ENCODE measurements at places on chromosomes 1 and 21. TPM values are rescaled to one million over a fixed set of nuclear protein-coding genes. Genes with fewer than 3 reads are reported as not detected.
A peak's percentile ranks its signal among the peaks of the same experiment; 100 is the strongest.

- no peak for DNase-seq
Observed at GRCh38 chr1:198113342-198113750, 43.5 kb upstream of the NEK7 start.

DNA sequence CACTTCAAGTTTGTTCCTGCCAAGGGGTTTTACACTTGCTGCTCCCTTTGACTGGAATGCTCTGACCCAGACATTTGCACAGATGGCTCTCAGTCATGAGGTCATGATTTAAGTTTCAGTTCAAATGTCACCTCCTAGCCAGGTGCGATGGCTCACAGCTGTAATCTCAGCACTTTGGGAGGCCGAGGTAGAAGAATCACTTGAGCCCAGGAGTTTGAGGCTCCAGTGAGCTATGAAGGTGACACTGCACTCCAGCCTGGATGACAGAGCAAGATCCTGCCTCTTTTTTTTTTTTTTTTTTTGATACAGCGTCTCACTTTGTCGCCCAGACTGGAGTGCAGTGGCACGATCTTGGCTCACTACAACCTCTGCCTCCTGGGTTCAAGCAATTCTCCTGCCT lies 4.5 kb upstream of the ZMYM4 start:
- DNase-seq, result no peak

- DNase-seq, result no peak
Observed at GRCh38 chr1:63603810-63604209, 10.6 kb downstream of the PGM1 start.

DNA sequence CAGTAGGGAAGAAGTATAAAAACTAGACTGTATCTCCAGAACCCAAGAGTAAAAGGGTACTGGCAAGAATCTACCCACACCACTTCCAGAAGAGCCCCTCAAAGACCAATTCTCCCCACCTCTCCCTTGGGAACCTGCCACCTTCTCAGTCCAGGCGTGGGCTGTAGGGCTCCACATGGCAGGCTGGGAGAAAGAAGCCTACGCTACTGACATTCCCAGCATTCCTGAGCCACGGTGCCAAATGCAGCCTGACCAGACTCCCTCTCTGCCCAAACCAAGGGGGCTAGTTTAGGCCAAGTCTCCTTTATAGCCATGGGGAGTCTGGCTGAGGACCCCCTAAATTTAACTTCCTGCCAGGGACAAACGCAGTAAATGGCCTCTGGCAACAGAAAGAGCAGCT lies 2.0 kb downstream of the UBE2Q1 start:
- no peak for DNase-seq

DNA sequence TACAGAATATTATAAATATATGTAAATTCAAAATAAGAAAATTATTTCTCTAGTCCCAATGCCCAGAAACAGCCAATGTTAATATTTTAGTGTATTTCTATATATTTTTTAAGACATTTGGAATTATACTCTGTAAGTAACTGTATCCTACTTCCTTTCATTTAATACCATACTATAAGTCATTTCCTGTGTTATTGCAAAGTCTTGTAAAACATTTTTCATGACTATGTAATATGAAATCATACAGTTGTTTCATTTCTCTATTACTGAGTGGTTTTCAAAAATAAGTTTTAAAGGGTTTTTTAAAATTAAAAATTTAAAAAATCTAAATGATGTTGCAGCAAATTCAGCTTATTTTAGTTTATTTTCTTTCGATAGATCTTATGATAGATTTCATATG lies 2.0 kb downstream of the RNASEL start:
- no peak for DNase-seq

DNA sequence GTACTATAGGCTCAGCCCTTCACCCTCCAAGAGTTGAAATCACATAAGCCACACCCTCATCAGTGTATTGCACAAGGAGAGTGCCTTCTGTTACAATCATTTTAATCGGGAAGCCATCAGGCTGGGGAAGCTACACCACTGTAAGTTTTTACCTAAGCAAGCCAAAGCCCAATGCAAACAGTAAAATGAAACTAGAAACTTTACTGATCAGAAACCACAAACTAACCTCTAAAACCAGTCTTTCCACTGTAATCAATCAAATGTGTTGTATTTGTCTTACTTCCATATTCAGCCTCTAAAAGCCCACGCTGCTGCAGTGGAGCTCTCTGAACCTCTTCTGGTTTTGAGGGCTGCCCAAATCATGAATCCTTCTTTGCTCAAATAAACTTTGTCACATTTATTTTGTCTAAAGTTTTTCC lies 26.2 kb downstream of the CAPN8 start:
- DNase-seq, result peak; percentile 19

GRCh38 chr1:239872626-239873025 lies 219.1 kb upstream of the FMN2 start:
- DNase-seq, result no peak

DNA sequence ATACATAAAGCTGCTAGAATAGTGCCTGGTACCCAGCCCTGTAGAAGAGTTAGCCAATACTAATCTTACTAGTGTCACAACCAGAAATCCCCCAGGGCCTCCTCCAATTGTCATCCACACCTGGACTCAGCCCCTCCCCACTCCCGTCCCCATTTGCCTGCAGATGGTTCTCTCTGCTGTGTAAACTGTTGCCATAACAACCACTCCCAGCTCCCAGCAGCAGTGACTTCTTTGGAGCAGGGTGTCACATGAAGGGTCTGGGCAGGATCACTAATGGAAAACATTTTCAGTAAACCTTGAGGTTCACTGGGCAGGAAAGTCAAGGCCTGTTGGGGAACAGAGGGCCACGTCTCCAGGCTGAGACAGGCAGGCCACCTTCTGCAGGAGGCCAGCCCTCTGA lies 126.0 kb upstream of the IPO9 start:
- DNase-seq, result no peak

DNA sequence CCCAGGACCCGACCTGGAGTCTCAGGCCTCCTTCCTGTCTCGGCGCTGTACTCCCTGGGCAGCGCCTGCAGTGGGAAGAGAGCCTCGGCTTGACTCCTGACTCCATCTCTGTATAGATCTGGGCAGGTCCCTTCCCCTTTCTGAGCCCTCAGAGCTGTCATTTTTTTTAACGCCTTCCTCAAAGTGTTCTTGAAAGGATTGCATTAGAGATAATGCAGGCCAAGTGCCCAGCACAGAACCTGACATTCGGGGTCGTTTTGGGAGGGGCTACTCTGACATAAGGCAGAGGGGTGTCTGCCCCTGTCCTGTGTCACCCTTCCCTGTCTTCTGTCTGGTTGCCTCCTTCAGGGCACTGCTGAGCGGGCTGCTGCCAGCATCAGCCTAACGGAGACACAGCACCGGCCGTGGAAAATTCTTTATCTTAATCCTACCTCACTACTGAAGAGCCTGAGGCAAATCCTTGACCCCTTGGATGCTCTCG lies 271.6 kb downstream of the TRABD2B start:
- DNase-seq, result no peak

DNA sequence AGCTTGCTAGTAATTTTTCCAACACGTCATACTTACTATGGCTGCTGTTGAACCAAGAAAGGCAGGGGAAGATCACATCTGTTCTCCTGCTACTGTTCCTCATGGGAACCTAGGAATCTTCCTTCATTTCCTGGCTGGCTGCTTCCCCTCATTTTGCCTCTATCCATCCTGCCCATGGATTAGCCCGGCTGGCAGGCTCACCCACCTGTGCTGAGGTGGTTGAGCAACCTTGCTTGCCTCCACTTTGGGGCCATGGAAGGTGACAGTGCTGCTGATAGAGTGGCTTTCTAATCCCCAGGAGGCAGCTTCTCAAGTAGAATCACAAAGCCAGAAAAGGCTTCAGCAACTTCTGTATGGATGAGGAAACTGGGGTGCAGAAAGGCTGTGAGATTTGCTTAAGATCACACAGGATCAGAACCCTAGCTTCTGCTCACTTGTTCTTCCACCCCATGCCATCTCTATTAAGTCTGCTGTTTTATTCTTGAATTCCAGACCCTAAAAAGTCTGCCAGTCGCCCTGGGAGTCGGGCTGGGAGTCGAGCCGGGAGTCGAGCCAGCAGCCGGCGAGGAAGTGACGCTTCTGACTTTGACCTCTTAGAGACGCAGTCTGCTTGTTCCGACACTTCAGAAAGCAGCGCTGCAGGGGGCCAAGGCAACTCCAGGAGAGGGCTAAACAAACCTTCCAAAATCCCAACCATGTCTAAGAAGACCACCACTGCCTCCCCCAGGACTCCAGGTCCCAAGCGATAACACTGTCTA lies 6.2 kb upstream of the BMP8A start:
- no peak for DNase-seq

- no peak for DNase-seq
Observed at GRCh38 chr1:32448773-32449456, 16.0 kb upstream of the ZBTB8B start.

DNA sequence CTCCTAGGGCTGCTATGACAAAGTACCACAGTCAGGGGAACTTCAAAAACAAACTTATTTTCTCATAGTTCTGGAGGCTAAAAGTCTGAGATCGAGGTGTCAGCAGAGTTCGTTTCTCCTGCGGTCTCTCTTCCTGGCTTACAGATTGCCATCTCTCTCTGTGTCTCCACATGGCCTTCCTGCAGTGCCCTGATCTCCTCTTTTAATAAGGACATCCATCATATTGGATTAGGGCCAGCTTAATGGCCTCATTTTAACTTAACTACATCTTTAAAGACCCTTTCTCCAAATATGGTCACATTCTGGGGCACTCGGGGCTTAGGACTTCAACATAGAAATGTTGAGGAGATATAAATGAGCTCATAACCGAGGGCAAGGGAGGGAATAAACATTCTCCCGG lies 12.2 kb downstream of the C1orf74 start:
- DNase-seq, result no peak

GRCh38 chr1:162666006-162666645 lies 33.9 kb downstream of the DDR2 start:
- no peak for DNase-seq

DNA sequence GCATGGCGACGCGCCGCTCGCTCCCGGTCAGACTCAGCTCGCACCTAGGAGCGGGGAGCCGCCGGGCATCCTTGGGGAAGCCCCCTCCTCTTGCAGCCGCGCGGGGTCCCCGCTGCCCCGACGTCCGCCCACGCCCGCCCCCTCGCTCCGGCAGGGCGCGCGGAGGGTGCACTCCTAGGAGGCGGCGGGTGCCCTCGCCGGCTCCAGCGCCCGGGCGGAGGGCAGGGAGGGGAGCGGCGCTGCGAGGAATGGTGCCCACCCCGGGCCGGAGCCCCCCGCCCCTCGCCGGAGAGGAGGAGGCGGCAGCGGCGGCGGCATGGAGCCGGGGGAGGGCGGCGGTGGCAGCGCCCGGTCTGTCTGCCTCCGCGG lies 488 bp downstream of the FAM78B start:
- no peak for DNase-seq

DNA sequence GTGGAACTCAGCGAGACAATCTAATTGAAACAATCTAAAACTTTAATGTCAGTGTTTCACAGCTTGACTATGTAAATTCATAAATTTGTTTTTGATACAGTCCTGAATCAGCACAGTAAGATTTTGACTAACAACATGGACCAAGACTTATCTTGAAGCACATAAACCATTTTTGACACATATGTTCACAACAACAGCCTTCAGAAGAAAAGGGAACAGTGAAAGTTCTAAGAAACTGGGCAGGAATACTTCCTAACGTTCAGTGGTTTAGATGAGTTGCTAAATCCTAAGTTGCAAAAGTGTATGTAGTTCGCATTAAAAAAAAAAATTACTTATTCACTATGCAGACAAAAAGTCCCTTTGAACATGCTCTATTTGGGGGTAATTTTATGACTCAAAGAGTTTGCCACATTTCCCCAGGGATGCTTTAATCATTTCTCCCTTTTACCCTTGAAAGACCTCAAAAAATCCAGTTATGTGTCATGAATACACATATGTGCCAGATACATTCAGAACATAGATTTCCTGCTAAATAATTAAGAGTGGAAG lies 120.2 kb downstream of the MRPL39 start:
- DNase-seq, result no peak

- no peak for DNase-seq
Observed at GRCh38 chr1:111212634-111213335, 12.3 kb upstream of the DENND2D start.

GRCh38 chr1:197776351-197777105 lies 1.2 kb upstream of the DENND1B start:
- DNase-seq, result peak; percentile 36

DNA sequence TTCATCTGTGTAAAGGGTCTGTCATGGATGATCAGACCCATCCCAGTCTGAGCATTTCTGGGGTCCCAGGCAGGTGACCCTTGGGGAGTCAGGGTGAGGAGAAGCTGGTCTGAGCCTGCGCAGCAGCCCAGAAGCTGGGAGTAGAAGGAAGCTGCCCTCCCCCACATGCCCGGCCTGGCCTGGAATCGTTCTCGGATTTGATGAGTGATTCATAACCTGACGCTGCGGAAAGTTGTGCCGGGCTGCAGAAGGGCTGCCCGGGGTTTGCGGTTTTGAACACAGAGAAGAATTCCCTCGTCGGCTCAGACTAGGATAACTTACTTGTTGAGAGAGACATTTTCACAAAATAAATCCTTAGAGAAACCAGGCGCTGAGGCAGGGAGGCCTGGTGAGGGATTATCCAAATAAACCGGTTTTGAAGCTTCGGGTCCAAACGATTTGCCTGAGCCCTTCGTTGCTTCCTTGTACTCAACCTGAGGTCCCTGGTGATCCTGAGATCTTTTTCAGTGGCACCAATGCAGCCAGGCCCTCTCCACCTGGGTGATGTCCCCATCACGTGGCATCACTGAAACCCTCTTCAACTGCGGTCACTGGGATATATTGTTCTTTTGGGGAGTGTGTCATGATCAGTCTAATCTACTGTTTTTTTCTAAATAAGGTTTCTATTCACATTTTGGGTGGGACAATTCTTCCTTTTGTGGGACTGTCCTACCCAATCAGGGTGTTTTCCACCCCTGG lies 29.2 kb downstream of the EPHB2 start:
- DNase-seq, result no peak

- DNase-seq, result no peak
Observed at GRCh38 chr1:149997585-149998262, 12.8 kb downstream of the OTUD7B start.

DNA sequence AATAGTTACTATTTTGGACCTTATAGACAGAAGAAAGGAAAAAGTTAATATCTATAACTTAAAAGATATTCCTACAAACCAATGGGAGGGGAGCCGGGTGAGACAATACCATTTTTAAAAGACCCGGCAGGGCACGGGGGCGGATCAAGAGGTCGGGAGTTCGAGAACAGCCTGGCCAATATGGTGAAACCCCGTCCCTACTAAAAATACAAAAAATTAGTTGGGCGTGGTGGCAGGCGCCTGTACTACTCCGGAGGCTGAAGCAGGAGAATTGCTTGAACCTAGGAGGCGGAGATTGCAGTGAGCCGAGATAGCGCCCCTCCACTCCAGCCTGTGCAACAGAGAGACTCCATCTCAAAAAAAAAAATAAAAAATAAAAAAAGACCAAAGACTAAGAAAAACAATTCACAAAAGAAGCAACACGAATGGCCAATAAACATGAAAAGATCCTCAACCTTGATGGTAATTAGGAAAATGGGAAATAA lies 1.2 kb upstream of the PSMB2 start:
- no peak for DNase-seq

GRCh38 chr1:84298684-84299535 lies 2.6 kb upstream of the SAMD13 start:
- peak; percentile 28 for DNase-seq

PHF13 gene
- 12.5 TPM for total RNA-seq

MAST2 gene
- 25.2 TPM for total RNA-seq

TM2D1 gene
- 34.7 TPM for total RNA-seq

TAS1R3 gene
- total RNA-seq, result 3.1 TPM

ERICH3 gene
- not detected for total RNA-seq

RXRG gene
- total RNA-seq, result not detected

CATSPERE gene
- total RNA-seq, result 0.58 TPM

TMEM200B gene
- not detected for total RNA-seq

PRSS38 gene
- not detected for total RNA-seq

MROH7 gene
- total RNA-seq, result not detected
